ENCODE measurements at places on chromosomes 3 and 15.

GRCh38 chr15:47756872-47757271 is 39.6 kb downstream of the SEMA6D start:
- DNase-seq: no peak

DNA sequence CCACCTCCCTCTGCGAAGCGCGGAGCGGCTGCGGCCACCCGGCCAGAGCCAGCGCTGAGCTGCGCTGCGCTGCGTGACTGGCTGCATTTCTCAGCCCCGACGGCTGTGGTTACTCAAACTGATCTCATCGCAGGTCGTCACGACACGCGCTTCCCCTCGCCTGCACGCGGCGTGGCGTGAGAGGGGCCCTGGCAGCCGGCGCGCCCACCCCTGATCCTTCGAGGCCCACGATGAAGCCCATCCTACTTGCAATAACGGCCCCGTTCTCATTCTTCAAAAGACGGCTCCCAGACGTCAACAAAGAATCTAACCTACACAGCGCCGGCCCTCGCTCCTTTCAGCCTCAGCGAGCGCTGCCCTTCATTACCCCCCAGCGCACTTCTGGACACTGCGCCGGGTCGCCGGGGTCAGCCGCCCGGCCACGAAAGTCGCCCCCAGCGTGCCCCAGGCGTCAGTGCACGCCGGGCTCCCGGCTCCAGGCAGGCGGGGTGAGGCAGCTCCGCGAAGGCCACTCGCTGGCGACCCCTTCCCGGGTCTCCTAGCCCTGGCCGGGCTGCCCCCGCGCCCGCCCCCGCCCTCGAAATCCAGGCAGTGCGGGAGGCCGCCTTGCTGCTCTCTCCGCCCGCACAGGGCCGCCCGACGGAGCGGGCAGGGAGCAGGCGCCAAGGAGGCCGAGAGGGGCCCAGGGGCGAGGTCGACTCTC is 9.9 kb upstream of the LEKR1 start:
- DNase-seq: peak; percentile 60

DNA sequence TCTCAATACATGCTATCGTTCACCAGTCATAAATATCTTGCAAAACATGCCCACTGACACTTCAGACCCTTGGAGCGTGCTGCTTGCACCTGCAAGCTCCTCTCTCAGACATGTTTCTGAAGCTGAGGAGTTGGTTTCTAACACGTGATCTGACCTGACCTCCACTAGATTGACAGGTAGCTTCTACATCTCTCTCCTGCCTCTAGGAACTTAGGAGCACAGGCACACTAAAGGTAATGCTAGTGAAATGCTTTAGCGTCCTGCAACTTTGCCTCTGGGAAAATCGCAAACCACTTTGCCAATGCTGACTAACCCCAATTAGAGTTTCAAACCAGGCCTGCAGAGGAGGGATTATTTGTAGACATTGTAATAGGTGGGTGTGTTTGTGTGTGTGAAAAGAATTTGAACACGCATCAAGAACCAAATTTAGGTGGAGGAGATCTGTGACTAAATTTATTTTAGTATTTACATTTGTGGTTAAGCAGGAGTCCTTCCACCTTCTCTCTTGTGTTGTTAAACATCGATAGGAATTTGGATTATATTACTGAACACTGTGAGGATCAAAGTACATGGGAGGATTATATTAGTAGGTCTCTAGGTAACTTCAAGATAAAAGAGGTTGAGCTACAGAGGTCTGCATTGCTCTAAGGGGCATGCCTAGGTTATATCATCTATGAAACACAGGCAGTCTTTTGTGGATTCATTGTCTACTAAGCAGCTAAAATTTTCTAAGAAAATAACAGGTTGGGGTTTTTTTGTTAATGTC is 86.7 kb upstream of the ZBED2 start:
- DNase-seq: no peak

GRCh38 chr15:90367576-90367975 is 15.5 kb downstream of the ZNF774 start:
- no peak for DNase-seq

DNA sequence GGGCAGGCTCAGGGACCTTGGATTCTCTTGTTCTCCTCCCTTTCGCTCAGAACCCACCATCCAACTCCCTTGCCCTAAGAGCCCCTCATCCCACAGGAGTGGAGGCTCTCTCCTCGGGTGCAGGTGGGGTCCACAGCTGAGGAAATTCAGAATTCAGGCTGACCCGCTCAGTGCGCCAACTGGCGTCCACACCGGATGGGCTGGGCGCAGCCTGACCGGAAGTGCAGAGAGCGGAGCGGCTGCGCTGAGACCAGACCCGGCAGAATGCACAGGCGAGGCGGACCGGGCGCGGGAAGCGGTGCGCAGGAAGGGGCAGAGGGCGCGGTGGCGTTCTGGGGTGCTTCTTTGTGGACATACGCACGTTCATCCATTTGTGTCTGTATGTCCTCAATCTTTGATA is 210.4 kb upstream of the NDN start:
- no peak for DNase-seq

GRCh38 chr15:29883126-29883525 is 60.9 kb upstream of the TJP1 start:
- DNase-seq: no peak

DNA sequence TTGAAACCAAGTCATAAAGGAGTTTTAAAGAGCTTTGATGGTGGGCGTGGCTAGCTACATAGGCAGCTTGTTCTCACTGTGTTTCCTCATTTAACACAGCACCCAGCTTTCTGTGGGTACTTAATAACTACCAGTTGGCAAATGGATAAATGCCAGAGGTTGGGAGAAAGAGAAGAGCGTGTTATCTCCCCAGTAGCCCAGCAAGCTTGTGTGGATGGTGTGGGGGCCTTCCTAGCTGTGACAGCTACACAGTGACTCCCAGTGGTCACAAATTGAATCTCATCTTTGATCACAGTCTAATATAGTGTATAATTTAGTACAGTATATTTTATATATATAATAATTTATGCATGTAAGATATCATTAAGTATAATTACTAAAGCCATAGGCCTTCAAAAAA is 984.1 kb downstream of the EPHA3 start:
- DNase-seq: no peak

GRCh38 chr3:35773417-35773816 is 134.1 kb downstream of the ARPP21 start:
- no peak for DNase-seq

DNA sequence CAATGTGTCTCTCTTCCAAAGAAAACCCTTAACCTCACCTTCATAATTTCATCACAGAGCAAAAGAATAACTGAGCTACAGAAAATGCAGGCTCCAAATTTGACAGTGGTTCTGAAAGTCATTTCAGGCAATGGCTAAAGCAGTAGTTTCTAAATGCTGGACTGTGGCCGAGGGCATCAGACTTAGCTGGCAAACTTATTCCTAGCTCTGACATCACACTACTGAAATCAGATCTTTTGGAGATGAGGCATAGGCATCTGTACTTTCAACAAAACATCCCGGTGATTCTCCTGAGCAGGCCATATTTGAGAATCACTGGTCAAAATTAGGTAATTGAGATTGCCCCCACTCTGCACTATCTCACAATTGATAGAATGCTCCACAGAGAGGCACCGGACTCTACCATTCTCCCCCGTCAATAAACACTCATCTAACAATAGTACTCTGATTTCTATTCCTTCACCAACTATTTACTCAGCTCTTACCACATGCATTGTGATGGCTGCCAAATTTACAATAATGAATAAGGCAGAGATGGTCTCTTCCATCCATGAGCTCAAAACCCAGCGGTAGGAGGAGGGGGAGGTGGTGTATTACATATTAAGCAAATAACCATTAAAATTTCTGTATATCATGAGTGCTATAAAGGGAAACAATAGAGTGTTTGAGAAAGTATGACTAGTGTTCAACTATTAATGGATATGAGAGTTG is 57.3 kb upstream of the SPRED1 start:
- no peak for DNase-seq

- DNase-seq: no peak
Measured at GRCh38 chr3:16252988-16253387, 11.8 kb downstream of the DPH3 start.

GRCh38 chr3:34212656-34213055 is 414.2 kb downstream of the PDCD6IP start:
- no peak for DNase-seq

- DNase-seq: no peak
Measured at GRCh38 chr3:181709537-181710279, 2.0 kb upstream of the SOX2 start.

DNA sequence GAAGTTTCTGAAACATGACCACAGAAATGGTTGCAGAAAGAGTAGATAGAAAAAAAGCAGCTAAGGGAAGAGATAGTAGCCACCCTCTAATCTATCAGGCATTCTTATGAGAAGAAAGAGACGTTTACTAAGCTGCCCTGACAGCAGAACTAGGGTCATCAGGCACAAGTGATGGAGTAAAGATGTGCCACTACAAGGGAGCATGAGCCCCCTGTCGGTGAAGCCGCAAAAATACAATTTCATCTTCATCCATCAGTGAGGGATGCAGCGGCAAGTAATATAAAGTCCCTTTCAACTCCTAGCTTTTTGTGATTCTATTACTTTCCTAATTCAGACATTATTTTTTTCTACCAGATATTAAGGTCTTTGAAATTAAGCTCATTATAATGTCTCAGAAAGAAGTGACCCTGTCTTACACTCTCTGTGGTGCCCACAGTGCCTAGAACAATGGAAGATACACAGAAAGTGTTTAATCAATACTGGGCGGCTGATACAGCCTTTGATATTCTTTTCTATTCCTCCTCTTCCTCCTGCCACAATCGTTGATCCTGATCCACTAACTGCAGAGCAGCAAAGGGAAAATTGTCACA is 651.6 kb downstream of the NTRK3 start:
- peak; percentile 3 for DNase-seq

GRCh38 chr3:27354588-27355203 is 14.5 kb downstream of the NEK10 start:
- no peak for DNase-seq

GRCh38 chr15:51982770-51983103 is 11.2 kb upstream of the LEO1 start:
- no peak for DNase-seq

- no peak for DNase-seq
Measured at GRCh38 chr3:6526321-6526720, 334.6 kb upstream of the GRM7 start.

DNA sequence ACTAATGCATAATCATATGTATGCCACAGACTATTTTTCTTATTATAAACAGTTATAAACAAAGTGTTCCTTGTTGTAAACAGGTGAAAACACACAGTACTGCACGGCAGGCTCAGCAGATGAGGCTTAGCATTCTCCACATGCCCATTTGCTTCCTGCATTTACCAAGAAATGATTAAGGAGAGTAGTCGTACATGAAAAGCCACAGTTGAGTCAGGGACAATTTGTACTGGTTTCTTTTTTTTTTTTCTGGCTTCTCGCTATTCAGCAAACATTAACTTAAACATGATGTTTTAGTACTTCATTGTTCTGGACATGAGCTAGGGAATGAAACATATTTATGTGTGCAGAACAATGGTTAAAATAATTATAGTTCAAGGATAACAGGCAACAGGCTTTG is 63.4 kb downstream of the GHSR start:
- no peak for DNase-seq

DNA sequence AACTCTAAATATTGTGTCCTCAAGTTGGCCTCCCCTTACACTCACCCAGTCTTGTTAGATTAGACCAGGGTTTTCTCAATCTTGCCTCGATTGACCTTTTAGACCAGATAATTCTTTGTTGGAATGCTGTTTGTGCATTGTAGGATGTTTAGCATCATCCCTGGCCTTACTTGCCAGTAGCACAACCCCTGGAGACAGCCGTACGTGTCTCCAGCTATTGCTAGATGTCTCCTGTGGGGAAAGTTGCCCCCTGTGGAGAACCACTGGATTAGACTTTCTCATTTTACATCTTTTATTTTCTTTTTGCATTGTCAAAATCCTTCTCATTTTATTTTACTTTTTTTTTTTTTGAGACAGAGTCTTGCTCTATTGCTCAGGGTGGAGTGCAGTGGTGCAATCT is 2.2 kb downstream of the WDR6 start:
- DNase-seq: no peak

- no peak for DNase-seq
Measured at GRCh38 chr3:137163241-137163871, 205.6 kb downstream of the IL20RB start.

- no peak for DNase-seq
Measured at GRCh38 chr3:117350371-117350770, 640.8 kb downstream of the TUSC7 start.

- DNase-seq: no peak
Measured at GRCh38 chr15:80308002-80308401, 56.0 kb upstream of the CTXND1 start.

- no peak for DNase-seq
Measured at GRCh38 chr15:57436961-57437360, 60.7 kb downstream of the CGNL1 start.

- no peak for DNase-seq
Measured at GRCh38 chr3:133424937-133425869, 25.3 kb downstream of the BFSP2 start.

GRCh38 chr3:194009019-194009418 is 126.9 kb upstream of the HES1 start:
- no peak for DNase-seq

GRCh38 chr15:91209726-91210125 is 109.7 kb downstream of the SV2B start:
- DNase-seq: no peak

- DNase-seq: no peak
Measured at GRCh38 chr3:40108643-40109042, 200.9 kb upstream of the EIF1B start.

DNA sequence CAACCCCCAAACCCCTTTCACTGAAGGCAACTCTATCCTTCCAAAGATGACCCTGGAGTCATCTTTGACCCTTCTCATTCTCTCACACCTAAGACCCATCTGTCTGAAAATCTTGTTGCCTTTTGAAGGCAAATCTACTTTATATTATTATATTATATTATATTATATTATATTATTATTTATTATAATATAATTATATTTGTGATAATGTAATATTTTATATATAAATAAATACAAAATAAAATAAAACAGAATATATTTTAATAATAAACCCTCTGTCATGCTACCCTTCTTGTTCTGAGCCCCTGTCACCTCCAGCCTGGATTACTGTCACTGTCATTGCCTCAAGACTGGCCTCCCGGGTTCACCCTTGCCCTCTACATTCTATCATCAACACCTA is 5.0 kb upstream of the PROK2 start:
- no peak for DNase-seq

DNA sequence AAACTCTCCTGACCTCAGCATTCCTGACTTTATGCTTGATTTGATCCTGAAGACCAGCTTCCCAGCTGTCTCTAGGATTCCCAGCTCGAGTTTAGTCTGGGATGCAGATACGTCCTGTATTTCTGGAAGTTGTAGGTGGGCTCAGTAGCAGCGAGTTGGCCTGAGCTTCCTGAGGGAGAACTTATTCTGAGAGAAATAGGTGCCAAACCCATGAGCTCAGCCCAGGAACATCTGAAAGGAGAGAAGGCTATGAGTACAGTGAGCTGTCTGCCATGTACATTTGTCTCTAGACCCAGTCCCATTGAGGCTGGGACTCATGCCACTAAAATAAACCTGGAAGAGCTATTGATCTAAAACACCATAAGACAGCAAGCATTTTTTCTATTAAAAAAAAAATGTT is 36.6 kb upstream of the SLC9A9 start:
- DNase-seq: no peak

GRCh38 chr3:195098741-195099525 is 172.0 kb downstream of the XXYLT1 start:
- DNase-seq: no peak
